ENCODE measurements at places on chromosomes 16 and 17. TPM values are rescaled to one million over a fixed set of nuclear protein-coding genes. Genes with fewer than 3 reads are reported as not detected.

CDRT15 gene
- not detected for total RNA-seq

CAVIN1 gene
- total RNA-seq, result 643 TPM

C16orf96 gene
- 0.24 TPM for total RNA-seq

TMEM238L gene
- total RNA-seq, result not detected

FAM171A2 gene
- 2.0 TPM for total RNA-seq

CCL17 gene
- not detected for total RNA-seq

TOX3 gene
- not detected for total RNA-seq

All from aorta (tissue), 5 donors.